ENCODE measurements at places on chromosomes 6 and 20.

- no peak for DNase-seq
These were observed 544 bp downstream of the SMIM29 start for GRCh38 chr6:34248198-34248726.

DNA sequence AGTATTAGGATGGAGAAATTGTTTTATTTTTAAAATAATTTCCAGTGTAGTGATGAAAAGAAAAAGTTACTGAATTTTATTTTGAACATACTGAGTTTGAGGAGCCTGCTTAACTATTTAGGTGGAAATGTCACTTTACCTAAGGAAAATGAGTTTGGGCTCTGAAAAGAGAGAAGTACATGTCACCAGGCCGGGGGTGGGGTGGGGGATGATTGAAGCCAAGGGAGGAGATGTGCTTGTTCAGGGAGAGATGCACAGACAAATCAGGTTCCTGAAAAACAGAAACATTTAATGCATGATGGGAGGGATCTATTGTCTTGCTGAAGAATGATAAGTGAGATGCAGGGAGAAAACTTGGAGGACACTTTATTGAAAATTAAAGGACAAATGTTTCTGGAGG is 71.3 kb downstream of the PLCB1 start:
- DNase-seq = no peak

DNA sequence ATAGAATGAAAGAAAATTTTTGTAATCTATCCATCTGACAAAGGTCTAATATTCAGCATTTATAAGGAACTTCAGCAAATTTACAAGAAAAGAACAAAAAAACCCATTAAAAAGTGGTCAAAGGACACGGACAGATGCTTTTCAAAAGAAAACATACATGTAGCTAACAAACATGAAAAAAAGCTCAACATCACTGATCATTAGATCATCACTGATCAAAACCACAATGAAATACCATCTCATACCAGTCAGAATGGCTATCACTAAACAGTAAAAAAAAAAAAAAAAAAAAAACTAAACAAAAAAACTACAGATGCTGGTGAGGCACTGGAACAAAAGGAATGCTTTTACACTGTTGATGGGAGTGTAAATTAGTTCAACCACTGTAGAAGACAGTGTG is 837.1 kb downstream of the EPHA7 start:
- DNase-seq = no peak

GRCh38 chr6:164322533-164322932 is 908.0 kb downstream of the QKI start:
- DNase-seq = no peak

- DNase-seq = no peak
These were observed 297.4 kb downstream of the THBS2 start for GRCh38 chr6:168956141-168956838.

- DNase-seq = no peak
These were observed 78.6 kb downstream of the HIVEP1 start for GRCh38 chr6:12090714-12091113.
